Activated CD4-positive, alpha-beta T cell treated with anti-CD3 and anti-CD28 coated beads for 4 hours (primary cell): ENCODE measurements at places on chromosomes 3 and 15.

DNA sequence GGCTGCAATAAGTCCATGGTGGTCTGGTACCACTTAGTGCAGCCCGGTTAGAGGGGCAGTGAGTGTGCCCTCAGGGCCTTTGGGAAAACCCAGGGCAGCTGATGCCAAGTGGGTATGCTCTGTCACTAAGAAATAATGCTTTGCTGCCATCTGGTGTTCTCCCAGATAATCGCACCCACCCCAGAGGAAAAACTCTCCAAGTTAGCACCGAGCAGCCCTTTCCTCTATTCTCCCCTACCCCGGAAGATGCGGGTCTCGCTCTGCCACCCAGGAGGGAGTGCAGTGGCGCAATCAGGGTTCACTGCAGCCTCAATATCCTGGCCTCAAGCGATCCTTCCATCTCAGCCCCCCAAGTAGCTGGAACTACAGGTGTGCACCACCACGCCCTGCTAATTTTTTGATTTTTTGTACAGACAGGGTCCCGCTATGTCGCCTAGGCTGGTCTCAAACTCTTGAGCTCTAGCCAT is 21.3 kb upstream of the DAPK2 start:
- peak; percentile 71 for DNase-seq

GRCh38 chr3:14949126-14949525 is 1.7 kb downstream of the NR2C2 start:
- DNase-seq: no peak

DNA sequence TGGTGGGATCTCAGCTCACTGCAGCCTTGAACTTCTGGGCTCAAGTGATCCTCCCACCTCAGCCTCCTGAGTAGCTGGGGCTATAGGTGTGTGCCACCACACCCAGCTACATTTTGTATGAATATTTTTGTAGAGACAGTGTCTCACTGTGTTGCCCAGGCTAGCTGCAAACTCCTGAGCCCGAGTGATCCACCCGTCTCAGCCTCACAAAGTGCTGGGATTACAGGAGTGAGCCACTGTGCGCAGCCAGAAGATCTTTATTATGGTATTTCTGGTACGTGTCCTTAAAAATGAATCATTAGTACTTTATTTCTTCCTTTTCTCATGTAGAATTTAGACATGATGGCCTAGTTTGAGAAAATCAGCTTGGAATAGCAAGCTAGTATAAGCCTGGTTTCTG is 153.3 kb downstream of the BCHE start:
- DNase-seq: no peak

DNA sequence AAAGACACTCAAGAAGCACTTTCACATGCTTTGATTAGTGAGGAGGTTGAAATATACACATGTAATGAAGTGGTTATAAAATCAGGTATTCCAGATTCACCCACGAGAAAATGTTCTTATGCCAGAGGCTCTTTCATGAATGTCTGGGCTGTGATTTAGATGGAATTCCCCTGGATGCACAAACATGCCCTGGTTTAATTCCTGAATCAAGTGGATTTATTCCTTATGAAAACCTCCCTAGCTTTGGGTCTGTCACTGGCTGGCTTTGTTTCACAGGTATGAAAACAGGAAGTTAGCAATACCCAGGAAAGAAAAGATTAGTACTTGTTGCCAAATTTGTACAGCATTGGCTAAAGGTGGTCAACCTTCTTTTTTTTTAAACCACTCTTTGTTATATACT is 1123.0 kb downstream of the ROBO1 start:
- DNase-seq: no peak

- DNase-seq: no peak
Measured at GRCh38 chr3:64650096-64650622, 37.6 kb downstream of the ADAMTS9 start.

DNA sequence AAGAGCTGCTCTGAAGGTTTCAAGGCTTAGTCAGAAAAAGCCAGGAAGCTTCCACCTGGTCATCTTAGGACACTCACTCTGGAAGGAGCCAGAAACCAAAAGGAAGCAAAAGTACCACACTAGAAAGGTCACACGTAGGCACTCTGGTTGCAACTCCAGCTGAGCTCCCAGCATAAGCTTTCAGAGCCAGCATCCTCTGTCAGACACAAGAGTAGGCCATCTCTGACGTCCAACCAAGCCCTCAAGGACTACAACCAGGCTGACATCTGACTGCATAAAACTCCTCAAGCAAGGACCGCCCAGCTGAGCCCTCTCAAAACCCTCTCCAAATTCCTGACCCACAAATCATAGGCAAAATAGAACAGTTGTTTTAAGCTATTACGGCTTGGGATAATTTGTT is 12.8 kb downstream of the SH3BP5 start:
- no peak for DNase-seq

DNA sequence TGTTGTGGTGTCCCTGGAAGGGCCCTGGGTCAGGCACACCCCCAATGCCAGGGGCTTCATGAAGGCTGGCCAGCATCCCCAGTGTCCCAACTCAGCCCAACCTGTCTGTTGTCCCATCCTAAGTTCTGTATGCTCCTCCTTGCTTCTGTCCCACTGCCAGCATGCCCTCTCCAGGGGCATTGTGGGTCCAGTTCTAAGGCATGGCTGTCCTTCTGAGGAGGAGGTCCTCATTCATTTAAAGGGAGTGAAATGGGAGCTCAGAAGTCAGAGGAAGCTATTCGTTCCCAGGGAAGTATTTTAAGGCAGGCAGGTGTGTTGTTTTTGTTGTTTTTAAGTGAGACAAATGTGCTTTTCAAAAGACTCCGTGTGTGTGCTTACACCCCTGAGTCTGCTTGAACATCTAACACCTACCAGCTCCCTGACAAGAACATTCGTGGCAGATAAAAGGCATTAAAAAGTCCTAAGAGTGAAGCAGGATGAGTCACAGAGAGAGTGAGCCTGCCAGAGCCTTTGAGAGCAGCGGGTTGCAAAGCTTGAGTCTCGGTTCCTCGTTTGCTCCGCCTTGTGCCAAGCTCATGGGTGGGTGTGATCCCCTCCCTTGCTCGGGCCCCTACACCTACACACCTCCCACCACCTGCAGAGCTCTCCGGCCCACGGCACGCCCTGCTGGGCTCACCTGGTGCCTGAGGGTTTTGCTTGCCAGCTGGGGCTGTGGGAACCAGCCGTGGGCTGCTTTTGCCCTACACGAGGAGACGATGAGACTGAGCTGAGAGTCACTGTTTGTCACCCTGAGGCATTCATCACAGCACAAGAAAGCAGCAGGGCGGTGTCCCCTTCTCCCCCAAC is 183.4 kb upstream of the TOPAZ1 start:
- DNase-seq: peak; percentile 38

- DNase-seq: no peak
Measured at GRCh38 chr3:168952551-168952950, 711.0 kb downstream of the MECOM start.

DNA sequence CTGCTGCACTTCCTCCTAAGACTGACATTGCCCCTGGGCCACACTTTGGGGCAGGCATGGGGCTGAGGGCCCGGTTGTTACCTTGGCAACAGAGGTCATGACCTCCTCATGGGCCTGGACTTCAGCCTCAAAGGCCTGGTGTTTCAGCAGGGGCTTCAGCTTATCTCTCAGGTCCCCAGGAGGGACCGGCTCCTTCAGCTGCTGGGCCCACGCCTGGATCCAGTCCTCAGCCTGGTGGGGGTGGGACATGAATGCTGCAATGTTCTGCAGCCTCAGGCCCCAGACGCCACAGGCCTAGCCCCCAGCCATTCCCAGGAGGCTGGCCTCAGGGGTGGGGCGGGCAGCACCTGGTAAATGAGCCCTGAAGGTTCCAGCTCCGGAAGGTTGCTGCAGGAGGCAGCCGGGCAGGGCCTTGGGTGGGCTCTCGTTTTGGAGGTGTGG is 27.6 kb downstream of the SPTBN5 start:
- no peak for DNase-seq
